ENCODE measurements at places on chromosomes 7 and 10.

- peak; percentile 73 for DNase-seq
Observed at GRCh38 chr10:79221110-79222051, 125.9 kb upstream of the PPIF start.

DNA sequence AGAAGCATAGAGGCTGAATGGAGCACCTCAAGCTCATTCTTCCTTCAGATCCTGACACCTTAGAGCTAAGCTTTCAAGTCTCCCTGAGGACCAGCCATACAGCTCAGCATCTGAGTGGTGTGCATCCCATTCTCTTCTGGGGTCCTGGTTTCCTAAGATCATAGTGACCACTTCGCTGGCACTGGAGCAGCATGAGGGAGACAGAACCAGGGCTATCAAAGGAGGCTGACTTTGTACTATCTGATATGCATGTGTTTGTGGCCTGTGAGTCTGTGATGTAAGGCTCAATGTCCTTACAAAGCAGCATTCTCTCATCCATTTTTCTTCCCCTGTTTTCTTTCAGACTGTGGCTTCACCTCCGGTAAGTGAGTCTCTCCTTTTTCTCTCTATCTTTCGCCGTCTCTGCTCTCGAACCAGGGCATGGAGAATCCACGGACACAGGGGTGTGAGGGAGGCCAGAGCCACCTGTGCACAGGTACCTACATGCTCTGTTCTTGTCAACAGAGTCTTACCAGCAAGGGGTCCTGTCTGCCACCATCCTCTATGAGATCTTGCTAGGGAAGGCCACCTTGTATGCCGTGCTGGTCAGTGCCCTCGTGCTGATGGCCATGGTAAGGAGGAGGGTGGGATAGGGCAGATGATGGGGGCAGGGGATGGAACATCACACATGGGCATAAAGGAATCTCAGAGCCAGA, 31.0 kb downstream of the PRSS2 start:
- no peak for DNase-seq

DNA sequence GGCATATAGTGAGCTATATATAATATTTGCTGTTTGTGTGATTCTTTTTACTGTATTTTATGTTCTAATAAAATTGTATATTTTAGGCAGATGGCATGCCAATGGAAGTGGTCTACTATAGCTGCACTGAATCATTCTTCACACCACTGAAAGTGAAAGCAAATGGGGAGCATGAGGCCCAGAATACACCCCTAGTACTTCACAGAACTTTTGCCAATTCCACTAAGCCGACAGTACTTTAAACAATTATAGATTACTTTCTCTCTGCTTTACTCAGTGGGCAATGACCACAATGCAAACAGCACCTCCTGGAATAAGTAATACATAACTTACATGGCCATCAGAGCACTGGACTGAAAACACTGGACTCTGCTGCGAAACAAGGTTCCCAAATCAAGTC, 70.2 kb downstream of the ANKRD26 start:
- no peak for DNase-seq

DNA sequence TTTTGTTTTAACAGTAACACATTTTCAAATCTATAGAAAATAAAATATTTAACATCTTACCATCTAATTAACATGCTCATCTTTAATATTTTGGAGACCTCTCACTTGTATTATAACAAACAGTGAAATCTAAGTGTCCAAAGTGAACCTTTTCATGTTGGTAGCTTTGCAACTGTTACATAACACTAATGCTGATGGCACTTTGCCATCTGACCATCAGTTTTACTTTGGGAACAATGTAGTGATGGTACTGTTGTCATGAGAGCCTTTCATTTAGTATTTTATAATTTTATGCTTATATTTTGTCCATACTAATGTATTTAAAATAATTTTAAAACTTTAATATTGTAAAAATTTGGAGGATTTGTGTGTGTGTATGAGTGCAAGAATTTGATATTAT, 1017.0 kb upstream of the KCND2 start:
- DNase-seq: no peak

- no peak for DNase-seq
Observed at GRCh38 chr10:130393342-130393741, 257.2 kb downstream of the GLRX3 start.

DNA sequence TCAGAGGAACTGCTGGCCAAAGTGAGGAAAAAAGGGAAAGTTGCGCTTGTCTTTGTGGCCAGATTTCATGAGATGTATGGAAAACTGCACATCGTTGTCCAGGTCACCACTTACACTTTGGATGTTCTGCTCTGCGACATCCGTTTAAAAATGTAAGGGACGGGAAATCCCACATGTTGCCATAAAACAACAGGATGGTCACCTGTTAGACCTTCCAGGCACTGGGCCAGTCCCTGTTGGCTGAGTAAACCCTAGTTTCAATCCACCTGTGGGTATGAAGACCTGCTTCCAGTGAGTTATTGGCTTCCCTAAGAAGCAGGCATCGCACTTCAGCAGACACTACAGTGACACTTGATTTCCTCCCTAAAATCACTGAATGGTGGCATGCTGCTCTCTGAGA, 2.7 kb upstream of the STAMBPL1 start:
- no peak for DNase-seq

DNA sequence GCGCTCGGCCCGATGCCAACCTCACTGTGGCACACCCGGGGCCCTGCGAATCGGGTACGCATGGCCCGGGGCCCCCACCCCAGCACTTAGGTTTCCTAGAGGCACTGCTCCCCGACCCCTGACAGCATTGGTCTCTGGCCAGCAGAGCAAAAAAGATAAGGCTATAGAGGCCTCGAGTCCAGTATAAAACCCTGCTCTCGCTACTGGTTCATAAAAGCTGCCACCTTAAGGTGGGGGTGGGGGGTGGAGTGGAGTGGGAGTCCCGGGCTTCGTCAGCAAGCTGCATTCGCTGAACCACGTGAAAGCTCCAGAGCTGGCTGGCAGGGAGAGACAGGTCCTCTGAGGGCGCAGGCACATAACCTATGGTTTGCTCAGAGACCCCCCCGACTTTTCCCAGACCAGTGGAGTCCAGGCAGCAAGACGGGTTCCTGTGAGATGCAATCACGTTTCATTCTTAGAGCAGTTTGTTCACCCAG, 1.3 kb downstream of the KAZALD1 start:
- peak; percentile 62 for DNase-seq

GRCh38 chr7:78041423-78041822, 242.8 kb downstream of the PHTF2 start:
- DNase-seq: no peak

- no peak for DNase-seq
Observed at GRCh38 chr10:129864601-129865126, 99.4 kb downstream of the EBF3 start.

- no peak for DNase-seq
Observed at GRCh38 chr7:133053321-133053891, 28.5 kb downstream of the CHCHD3 start.

- DNase-seq: no peak
Observed at GRCh38 chr10:63281967-63282366, 148.8 kb downstream of the NRBF2 start.

GRCh38 chr10:89029785-89030437, 39.3 kb downstream of the FAS start:
- DNase-seq: peak; percentile 90

- DNase-seq: no peak
Observed at GRCh38 chr10:114332301-114333192, 71.8 kb downstream of the AFAP1L2 start.

- DNase-seq: no peak
Observed at GRCh38 chr7:39651265-39651664, 27.9 kb downstream of the RALA start.

GRCh38 chr7:5872326-5872725, 8.3 kb upstream of the OCM start:
- peak; percentile 17 for DNase-seq

- DNase-seq: no peak
Observed at GRCh38 chr10:102702742-102703141, 11.5 kb downstream of the ARL3 start.

DNA sequence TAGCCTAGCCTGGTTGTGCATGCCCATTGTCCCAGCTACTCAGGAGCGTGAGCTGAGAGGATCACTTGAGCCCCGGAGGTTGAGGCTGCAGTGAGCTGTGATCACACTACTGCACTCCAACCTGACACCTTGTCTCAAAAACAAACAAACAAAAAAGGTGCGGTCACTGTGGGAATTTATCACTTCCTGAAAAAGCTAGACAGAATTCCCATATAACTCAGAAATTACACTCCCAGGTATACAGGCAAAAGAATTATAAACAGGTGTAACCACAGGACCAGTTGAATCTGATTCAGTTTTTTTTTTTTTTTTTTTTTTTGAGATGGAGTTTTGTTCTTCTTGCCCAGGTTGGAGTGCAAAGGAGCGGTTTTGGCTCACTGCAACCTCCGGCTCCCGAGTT, 3.2 kb upstream of the OGDH start:
- DNase-seq: no peak

GRCh38 chr10:85993140-85993539, 373.5 kb downstream of the GRID1 start:
- no peak for DNase-seq

- DNase-seq: no peak
Observed at GRCh38 chr7:28389504-28390395, 22.6 kb upstream of the CREB5 start.

DNA sequence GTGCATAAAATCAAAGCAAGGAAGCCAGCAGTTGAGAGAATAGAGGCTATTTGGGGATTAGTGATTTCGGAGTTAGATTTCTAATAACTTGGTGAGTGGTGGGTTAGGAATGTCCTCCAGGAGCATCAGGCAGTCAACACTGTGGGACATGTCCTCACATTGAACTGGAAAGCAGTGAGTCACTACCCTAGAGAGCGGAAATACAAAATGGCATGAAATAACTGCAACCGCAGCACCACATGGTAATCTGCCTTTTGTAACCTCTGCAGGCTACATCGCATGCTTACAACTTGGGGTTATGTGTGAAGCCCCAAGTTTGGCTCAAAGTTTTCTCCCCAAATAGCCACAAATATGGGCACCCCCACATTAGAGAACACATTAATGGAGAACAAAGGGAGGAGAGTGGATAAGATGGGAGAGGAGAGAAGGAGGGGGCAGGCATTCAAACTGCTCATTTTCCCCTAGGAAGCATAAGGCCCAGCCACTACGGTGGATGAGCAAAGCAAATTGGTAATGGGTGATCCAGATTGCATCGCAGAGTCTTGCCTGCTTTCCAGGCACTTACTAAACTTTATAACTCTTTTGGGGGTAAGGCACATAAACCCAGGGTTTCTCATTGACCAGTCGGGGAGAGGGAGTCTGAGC, 22.0 kb upstream of the SLF2 start:
- no peak for DNase-seq

GRCh38 chr7:17380736-17381662, 82.5 kb downstream of the AHR start:
- no peak for DNase-seq

- DNase-seq: no peak
Observed at GRCh38 chr10:49139846-49140195, 6.0 kb upstream of the FAM170B start.

- DNase-seq: no peak
Observed at GRCh38 chr10:110167149-110167548, 40.3 kb upstream of the MXI1 start.

DNA sequence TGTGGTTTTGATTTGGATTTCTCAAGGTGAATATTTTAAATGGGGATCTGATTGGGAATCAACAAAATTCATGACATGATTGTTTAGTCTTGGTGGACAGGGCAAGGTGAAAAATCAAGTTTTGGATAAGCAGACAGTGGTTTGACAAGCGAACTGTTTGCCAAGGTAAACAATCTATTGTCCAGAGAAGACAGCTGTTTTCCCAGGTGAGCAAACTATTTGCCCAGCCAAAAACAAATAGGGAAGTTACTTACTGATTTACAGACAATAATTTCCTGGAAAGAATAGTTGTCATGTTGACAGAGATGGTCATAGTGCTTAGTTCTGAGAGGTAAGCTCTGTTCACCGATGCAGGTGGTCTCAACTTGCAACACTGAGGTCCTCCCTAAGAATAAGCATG, 94.0 kb upstream of the STEAP1B start:
- no peak for DNase-seq

DNA sequence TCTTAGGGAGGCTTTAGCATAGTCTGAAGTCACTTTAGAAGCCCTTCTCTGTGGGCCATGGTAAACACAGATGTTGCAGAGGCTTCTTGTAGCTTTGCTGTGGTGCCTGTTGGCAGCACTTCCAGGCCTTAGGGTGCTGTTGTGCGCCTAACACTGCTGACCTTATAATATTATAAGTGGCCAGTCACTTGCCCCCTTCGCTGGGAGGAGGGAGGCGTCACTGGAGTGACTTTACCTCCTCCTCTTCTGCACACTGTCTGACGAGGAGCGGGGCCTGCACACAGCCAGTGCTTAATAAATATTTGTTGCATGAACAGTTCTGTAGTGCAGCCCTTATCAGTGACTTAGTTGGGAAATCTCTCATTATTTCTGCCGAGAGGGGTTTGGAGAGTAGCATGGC, 63.3 kb downstream of the WDR37 start:
- DNase-seq: no peak

DNA sequence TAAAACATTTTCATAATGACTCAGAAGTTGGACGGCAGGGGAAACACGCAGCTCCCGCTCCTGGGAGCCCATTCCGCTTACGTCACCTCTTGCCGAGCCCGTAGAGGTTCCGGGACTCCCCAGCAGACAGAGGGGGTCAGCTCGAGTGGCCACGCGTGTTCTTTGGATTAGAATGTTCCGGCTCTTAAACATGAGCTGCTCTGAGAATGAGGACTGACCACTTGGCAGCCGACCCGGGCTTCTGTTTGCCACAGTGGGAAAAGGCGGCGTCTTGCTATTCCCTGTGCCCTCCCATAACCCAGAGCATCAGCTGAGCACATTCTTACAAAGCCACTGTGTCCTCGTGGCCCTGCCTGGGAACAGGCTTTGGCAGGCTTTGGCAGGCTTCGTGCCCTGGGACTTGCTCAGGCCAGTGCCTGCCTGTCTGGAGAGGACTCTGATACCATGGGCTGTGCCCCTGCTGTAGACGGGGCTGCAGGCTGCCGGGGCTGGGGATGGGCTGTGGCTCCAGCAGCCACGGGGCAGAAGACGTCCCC, 40.1 kb downstream of the PFKP start:
- peak; percentile 81 for DNase-seq

- DNase-seq: no peak
Observed at GRCh38 chr7:45609180-45609579, 35.0 kb downstream of the ADCY1 start.

- no peak for DNase-seq
Observed at GRCh38 chr10:1115607-1115955, 59.4 kb downstream of the WDR37 start.

DNA sequence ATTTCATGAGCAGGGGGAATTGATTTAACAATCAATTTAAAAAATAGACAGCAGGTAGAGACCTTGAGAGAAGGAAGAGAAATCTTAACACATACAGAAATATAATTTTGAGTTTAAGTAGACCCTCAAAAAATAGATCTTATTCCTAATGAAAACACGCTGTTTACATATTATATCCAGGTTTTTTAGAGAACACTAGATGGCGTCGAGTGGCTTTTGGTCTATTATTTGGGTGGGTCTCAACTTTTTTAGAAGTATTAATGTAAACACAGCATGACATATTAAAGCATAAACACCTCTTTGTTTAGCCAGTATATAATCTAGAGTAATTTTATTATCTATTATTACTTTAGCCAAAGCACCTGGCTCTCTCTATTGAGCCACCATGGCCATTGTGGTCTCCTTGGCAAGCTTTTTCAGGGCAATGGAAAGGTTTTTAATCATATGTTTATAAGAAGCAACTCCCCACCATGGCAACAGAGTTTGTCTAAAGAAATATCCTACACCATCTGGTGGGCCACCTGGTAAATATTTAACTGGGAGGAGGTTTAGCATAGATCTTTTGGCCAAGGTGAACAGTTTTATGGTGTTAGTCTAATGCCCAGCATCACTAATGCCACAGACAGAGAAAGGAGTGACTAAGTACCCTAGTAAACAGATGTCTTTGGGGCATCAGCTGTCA, 59.7 kb upstream of the PRSS1 start:
- DNase-seq: no peak

- DNase-seq: no peak
Observed at GRCh38 chr10:50420196-50420595, 168.9 kb upstream of the ASAH2 start.
